ENCODE measurements at places on chromosomes 7 and 10.

DNA sequence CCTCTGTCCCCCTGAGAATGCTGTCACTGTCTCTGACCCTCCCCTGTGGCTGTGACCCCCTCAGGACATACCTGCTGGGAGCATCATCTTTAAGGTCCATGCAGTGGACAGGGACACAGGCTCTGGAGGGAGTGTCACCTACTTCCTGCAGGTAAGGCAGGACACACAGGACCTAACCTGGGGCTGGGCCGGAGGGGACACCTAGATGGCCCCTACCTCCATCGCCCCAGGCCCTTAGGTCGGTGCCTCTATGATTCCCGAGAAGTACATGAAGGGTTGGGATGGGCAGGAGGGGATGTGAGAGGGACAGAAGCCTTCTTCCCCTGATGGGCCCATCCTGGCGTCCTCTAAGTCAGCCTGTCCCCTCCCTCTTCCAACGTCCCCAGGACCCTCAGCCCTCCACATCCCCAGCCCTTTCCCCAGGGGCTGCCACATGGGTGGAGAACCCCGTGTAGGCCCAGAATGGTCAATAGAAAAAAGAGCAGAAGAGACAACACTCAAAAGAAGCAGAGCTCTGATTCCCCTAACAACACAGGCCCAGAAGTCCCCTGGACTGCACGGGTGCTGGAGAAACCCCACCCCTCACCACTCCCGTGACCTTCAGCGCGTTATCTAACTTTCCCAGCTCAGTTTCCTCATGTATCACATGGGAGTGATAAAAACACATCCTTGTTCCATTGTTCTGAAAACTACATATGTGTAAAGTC, 6.4 kb downstream of the CDHR1 start:
- no peak for DNase-seq

- DNase-seq, result no peak
Measured at GRCh38 chr10:29356931-29357330, 68.1 kb downstream of the LYZL1 start.

DNA sequence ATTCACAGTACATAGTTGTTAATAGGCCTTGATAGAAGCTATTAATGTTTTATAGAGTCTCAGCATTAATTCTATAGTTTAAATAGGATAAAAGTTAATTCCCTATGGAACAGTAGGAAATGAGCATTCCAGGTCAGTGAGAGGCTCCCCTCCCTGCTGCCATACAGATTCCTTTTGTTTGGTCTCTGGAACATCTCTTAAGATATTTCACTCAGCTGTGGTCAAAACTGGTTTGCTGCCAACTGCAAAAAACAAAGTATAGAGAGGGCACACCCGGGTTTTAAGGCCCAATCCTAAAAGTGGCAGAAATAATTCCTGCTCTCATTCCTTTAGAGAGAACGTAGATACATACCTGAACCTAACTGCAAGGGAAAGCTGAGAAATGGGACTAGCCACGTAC, 51.3 kb downstream of the MDFIC start:
- DNase-seq, result no peak

GRCh38 chr7:81430761-81431160, 339.1 kb downstream of the HGF start:
- DNase-seq, result no peak

DNA sequence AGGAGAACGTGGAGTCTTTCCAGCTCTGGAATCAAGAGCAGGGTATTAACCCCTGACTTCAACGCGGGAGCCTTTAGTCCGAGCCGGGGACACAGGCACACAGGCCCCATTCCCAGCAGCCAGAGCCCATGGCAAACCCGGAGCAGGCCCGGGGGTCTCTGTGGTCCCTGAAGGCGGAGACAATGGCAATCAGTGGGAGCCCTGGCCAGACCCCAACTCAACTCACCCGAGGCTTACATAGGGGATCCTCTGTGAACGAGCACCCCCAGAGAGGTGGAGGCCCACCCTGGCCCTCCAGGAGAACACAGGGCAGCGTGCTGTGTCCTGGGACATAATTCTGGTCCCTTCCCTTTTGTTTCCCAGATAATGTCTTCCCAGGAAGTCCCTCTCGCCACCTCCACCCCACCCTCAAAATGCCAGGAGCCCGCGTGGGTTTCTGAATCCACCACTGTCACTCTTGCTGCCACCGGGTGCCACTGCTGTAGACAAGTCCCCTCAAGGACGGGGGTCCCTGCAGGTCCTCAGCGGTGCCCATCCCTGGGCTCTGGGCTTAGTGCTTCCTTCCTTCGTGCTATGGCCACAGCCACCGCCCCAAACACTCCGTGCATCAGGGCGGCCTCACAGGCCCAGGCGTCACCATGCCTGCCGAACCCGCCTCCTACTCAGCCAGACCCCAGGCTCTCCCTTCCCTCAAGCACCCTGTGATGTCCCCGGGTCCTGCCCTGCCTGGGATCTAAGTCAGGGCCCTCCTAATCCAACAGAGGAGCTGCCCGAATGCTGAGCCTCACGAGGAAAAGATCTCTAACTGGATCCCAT, 28.6 kb upstream of the PPP2R2D start:
- no peak for DNase-seq

- no peak for DNase-seq
Measured at GRCh38 chr7:3107889-3108570, 64.4 kb upstream of the CARD11 start.

DNA sequence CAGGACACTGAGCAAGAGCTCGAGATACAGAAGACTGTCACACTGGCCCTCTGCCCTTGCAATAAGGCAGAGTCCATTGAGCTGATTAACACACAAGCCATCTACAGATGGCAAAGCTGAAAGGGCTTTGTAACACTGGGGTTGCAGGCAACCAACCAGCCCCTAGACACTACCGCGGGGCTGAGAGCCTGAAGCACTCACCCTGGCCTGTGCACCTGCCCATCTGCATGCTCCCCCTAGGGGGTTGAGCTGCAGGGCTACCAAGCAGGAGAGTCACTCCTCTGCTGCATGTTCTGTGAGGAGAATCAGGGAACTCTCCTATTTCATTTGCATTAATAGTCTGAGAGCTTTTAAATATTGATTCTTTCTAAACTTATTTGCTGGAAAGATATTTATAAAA, 128.1 kb upstream of the VIPR2 start:
- no peak for DNase-seq

GRCh38 chr10:88288320-88289059, 294.6 kb downstream of the RNLS start:
- no peak for DNase-seq

DNA sequence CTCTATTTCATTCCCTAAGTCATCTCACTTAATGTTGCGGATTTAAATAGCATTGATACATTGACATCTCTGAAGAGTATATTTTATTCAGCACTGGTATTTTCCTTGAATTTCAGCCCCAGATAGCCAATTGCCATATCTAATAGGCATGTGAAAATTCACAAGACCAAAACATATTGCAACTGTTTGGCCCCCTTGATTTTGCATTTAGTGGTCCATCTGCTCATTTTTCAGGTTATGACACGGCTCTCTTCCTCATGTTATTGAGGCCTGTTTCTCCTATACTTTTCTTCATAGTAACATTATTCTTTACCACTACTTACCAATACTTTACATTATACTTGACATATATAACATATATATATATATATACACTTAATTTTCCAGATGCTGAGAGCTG, 43.7 kb downstream of the MKLN1 start:
- no peak for DNase-seq

DNA sequence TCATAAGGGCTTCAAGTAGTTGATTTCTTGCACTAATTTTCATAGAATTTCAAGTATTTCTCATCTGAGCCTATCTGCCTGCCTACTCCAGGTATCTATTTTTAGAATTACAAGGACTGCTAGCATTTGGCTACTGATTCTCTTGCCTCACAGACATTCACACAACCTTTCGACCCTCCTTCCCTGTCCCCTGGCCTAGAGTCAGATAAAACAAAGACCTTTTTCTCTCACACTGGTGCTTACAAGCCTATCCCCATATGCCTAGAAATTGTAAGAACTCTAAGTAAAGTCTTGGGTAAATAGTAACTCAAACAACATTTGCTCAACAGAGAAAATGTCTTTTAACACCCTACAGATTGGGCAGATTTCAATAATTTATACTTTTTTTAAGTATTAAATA, 6.3 kb downstream of the GPAM start:
- DNase-seq, result no peak

DNA sequence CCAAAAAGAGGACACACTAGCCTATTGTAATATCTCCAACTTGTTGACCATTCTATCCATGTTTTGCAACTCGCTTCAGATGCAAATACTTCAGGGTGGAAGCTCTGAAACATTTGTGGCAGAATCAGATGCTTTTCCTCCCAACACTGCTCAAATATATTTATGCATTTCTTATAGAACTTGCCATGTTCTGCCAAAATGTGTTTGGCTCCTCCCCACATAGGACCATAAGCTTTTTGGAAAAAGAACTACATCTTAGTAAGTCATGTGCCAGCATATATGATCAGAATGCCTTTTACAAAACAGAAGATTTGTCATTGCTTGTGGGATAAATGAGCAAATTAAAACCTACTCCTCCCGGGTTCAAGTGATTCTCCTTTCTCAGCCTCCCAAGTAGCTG, 484.5 kb downstream of the TNS3 start:
- DNase-seq, result no peak

GRCh38 chr10:133393401-133394063, 425 bp upstream of the MTG1 start:
- no peak for DNase-seq

DNA sequence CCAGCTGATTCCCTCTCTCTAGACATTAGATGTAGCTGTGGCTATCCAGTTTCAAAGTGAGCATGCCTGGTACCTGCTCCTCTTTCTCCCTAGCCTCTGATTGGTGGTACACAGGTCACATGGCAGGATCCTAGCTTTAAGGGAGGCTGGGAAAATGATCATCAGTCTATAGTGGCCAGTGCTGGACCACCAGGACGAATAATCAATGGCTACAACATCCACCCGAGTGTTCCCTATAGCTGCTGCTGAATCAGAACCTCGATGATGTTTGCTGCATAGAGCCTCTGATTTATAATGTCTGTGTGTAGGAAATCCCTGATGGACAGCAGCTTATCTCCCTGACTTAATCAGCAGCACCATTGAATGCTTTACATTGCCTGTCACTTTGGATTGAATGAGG, 28.9 kb upstream of the LMTK2 start:
- DNase-seq, result no peak

- DNase-seq, result no peak
Measured at GRCh38 chr7:99244939-99245338, 27.7 kb upstream of the MYH16 start.

DNA sequence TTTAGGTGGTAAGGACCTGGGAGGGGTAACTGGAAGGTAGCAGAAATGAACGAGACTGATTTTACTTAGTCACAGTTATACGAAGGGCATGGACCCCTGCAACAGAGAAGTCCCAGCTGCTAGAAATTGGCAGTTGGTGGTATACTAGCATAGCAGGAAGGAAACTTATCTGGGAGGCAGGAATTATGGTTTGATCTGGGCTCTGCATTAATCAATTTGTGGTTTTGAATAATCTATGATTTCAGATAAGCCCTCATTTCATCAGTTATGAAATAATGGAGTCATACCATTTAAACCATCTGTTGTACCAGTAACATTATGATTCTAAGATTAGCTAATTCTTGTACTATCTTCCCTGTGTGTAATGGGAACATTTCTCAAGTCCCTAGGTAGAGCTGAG, 54.0 kb upstream of the TMEM229A start:
- DNase-seq, result no peak

- no peak for DNase-seq
Measured at GRCh38 chr10:22850541-22850940, 77.3 kb upstream of the ARMC3 start.

DNA sequence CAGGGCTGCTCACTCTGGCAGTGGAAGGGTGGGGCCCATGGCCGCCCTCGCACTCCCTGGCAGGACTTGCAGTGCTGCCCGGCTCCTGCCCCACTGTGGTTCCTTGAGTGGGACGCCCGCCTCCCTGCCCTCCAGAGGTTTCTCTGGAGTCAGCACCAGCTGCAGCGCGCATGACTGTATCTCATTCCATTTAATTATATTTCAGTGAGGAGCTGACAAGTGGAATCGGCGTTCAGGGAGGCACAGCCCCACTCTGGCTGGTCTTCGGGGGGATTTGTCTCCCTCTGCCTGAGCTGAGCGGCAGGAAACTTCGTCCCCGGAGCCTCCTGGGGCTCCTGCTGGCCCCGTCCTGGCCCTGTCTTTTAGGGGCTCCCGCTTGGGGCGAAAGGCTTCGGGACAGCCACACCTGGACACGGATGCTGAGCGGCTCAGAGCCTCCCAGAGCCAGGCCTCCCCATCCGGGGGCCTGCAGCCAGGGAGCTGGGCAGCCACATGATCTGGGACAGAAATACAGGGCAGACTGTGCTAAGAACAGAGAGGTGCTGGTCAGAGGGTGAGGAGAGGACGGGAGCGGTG, 75.3 kb upstream of the NKX6-2 start:
- DNase-seq, result peak; percentile 25

GRCh38 chr7:100847360-100847759, 5.2 kb upstream of the SLC12A9 start:
- no peak for DNase-seq

All from right forelimb (tissue), 1 donor.